ENCODE measurements at places on chromosomes 11 and 22. TPM values are rescaled to one million over a fixed set of nuclear protein-coding genes. Genes with fewer than 3 reads are reported as not detected.

FAM83F gene
- total RNA-seq, result 0.37 TPM

NXPE2 gene
- total RNA-seq, result not detected

GAL3ST1 gene
- not detected for total RNA-seq

CHID1 gene
- 72.6 TPM for total RNA-seq

CABP2 gene
- total RNA-seq, result not detected

IL10RA gene
- total RNA-seq, result 108 TPM

OR51B2 gene
- total RNA-seq, result not detected

SLC6A5 gene
- not detected for total RNA-seq

TTC9C gene
- 49.9 TPM for total RNA-seq

SLC35C1 gene
- 8.7 TPM for total RNA-seq

ALG8 gene
- 38.3 TPM for total RNA-seq

SCGB1A1 gene
- total RNA-seq, result not detected

DNA sequence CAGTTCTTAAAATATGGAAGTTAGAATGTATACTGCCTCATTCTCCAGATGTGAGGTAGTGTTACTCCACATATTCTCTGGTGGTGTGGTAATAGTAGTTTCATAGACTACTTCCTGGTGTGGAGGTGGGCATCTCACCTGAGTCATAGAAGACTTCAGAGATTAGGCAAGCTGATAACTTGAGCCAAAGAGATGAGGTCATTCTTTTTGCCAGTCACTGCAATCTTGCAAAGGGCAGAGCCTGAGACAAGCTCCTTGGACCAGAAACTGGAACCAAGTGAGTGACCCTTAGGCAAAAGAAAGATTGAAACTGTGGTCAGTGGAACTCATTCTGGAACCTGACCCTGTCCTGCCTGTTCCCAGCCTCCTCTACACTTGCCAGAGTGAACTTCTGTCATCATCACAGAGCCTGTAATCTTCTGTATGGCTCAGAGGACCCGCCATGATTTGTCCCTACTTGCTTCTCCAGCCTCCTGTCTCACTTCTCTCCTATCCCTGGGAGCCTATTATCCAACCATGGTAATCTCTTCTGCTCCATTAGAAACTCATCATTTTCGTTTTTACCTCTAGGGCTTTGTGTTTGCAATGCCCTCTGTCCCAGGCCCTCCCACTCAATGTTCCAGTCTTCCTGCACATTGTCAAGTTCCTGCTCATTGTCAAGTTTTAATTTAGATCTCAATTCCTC is 10.6 kb upstream of the CCDC83 start:
- ATAC-seq, result peak; percentile 92

GRCh38 chr11:128294001-128294670 is 293.2 kb downstream of the ETS1 start:
- no peak for ATAC-seq

DNA sequence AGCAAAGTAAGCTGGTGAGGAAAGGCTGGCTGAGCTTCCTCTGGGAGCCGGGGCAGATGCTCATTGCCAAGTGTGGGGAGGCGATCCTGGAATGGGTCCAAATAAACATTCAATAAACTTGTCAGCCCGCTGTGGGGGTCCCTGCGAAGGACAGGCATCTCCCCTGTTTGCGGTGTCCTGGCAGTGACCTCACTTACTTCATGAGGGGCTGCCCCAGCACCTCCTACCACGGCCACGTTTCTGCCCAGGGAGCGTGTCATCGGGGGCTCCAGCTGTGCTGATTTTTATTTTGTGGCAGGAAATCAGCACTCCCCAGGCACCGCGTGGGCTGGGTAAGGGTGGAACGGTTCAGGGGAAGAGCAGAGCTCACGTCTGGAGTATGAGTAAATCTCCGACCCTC is 493.9 kb upstream of the B3GAT1 start:
- no peak for ATAC-seq

DNA sequence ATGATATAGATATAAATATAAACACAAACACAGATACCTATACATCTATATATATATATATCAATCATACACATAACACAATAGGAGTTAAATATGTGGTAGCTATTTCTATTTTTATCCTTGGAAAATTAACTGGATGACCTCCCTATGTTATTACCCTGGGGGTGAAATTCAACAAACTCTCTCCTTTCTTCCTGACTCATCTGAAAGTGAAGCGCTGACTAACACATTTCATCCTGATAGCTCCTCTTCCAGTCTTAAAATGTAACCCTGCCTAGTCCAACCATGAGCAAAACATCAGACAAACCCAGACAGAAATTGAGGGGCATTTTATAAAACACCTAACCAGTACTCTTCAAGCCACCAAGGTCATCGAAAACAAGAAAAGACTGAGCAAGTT is 220.6 kb upstream of the ISX start:
- no peak for ATAC-seq

DNA sequence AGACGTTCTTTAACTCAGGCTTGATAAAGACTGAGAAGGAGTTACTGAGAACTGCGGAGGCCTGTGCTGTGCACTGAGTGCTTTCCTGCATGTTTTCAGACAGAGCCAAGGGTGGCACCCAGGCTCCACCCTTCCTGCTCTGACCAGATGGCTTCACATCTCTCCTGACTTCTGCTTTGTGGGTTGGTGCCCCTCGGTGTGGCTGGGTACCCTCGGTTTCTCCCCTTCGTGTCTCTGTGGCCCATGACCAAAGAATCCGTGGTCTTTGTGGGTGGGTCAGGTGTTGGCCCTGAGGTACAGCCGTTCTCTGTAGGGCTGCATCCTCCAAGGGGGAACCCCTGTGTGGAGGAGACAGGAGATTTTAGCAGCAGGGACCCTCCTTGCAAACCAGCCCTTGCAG is 34.3 kb downstream of the GRIK4 start:
- no peak for ATAC-seq

DNA sequence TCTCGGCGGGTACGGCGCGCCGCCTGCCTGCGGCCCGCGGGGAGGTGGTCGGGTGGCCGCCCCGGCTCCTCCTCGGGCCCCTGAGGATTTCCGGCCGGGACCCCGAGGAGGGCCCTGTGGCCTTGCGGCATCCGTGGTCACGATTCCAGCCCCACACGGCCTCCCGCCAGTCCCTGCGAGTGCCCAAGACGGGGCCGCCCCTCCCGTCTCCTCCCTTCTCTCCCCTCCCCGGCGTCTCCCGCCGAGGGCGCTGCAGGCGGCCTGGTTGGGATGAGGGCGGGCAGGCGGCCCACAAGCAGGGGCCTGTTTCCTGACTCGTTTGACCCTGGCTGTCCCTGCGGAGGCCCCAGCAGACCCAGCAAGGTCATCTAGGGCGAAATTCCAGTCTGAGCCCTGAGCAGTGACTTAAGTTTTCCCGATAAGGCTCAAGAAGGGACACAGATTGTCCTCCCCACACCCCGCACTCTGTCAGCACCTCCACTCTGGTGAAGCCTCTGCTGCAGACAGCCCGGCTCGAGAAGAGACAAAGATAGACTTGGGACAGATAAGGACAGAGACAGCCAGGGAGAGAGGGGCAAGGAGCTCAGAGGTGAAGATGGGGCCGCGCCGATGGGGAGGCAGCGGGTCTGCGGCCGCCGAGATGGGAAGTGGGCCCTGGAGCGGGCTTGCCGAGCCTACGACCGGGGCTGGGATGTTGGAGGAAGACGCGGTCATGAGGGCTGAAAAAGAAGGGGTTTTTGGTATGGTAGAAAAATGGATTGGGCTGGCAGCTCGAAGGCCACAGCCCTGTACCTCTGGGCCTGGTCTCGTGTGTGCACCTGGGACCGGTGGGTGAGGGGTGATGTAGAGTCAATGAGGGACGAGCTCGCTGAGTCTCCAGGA is 95.0 kb downstream of the SWAP70 start:
- peak; percentile 38 for ATAC-seq

DNA sequence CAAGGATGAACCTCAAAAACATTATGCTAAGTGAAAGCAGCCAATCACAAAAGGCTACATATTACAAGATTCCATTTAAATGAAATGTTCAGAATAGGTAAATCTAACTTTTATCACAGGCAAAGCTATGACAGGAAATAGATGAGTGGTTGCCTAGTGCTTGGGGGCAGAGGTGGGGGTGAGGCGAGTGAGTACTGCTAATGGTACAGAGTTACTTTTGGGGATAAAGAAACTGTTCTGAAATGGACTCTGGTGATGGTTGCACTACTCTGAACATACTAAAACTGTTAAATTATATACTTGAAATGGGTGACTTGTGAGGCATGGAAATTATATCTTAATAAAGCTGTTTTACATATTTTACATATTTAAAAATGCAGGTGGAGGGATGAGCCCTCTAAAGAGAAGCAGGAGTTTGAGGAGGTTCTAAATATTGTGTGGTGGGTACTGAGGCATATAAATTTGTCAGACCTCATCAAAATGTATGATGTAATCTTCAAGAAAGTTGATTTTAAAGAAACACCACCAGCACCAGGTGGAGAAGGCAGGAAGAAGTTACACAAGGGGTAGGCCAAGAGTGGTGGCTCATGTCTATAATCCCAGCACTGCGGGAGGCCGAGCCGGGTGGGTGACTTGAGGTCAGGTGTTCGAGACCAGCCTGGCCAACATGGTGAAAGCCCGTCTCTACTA is 3.6 kb downstream of the SLC43A1 start:
- ATAC-seq, result no peak

DNA sequence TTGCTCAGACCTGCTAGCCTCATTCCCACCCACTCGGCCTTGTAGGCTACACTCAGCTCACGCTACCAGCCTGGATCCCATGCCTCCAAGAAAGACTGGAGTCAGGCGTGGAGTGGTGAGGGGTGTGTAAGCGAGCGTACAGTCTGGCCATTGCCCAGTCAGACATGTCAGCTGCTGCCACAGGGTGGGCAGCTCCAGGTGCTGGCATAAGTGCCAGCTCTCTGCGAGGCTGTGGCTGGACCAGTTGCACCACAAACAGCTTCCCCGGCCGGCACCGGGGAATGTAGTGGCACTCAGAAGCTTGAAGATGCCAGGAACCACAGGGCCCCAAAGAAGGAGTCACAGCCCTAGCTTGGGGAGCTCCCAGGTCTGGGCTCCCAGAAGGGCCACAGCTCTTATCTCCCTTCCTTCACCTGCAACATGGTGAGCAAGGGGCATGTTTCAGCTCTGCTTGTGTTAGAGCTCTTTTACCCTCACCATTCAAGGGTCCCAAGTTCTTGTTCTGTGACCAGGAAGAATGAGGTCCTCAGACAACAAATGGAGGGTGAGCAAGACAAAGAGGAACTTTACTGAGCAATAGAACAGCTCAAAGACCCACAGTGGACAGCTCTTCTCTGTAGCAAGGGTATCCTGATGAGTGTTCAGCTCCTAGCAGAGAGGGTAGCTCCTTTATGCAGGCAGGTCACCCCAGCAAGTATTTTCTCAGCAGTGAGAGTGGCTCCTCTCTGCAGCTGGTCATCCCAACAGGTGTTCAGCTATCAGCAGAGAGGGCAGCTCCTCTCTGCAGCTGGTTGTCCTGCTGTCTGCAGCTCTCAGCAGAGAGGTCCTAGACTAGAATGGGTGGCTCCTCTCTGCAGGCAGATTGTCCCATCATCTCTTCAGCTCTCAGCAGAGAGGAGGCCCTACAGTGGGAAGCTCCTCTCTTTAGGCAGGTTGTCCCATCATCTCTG is 6.0 kb downstream of the SBF2 start:
- no peak for ATAC-seq
